Subcutaneous adipose tissue (tissue), 4 donors: ENCODE measurements at places on chromosomes 1 and 21. TPM values are rescaled to one million over a fixed set of nuclear protein-coding genes. Genes with fewer than 3 reads are reported as not detected.

CNR2 gene
- not detected for total RNA-seq

LYPD8 gene
- not detected for total RNA-seq

FBLIM1 gene
- 12.9 TPM for total RNA-seq

GPA33 gene
- not detected for total RNA-seq

HSD3B1 gene
- not detected for total RNA-seq

BRWD1 gene
- 73.1 TPM for total RNA-seq

SPATA1 gene
- total RNA-seq, result 1.1 TPM

KCNA10 gene
- not detected for total RNA-seq

OPTC gene
- not detected for total RNA-seq

TNFRSF1B gene
- total RNA-seq, result 72.9 TPM

CD34 gene
- total RNA-seq, result 85.9 TPM

RRAGC gene
- total RNA-seq, result 90.8 TPM

TMEM52 gene
- not detected for total RNA-seq
